AG08395 (cell line): ENCODE measurements at places on chromosomes 3 and 15.
A peak's percentile ranks its signal among the peaks of the same experiment; 100 is the strongest.

DNA sequence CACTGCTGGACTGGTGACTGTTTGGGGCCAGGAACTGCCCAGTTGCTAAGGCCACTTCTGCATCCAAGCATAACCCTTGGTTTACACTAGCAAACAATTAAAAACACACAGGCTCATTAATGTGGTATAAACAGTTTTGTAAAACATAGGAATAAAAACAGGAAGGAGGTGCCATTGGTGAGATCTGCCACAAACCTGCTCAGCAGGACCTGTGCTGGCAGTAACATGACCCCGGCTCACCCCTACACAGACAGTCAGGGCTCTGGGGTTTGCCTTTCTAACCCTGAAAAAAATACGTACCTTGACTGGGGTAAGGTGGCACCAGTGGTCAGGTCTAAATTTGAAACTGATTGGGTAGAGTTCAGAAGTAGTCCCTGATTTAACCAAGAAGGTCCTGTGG, 76.2 kb downstream of the ATP1B3 start:
- no peak for DNase-seq

DNA sequence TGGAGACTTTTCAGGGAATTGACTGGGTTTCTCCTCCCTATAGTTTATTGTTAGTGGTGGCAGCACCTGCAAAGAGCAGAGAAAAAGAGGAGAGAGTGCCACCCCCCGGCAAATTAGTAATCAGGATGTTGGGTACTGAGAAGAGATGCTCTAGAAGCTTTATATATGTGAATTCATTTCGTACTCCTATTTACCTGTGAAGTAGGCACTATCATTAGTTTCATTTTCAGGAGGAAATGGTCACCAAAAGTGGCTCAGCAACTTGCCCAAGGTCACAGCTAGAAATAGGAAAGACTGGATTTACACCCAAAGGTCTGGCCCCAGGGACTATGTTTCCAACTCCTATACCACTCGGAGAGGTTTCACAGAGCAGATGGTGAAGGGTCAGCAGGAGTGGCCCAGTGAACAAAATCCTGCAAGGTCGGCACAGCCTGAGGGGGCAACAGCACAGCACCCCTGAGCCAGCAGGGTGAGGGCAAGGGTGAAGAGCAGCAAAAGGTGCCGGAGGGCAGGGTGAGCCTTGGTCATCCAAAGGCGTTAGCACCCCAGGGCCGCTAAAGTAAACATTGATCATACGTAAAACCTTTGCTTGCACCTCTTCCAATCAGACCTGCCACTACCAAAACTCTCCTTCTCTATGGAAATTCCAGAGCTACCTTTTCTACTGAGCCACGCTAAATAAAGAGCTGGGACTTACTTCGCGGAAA, 23.6 kb downstream of the VGLL4 start:
- no peak for DNase-seq

DNA sequence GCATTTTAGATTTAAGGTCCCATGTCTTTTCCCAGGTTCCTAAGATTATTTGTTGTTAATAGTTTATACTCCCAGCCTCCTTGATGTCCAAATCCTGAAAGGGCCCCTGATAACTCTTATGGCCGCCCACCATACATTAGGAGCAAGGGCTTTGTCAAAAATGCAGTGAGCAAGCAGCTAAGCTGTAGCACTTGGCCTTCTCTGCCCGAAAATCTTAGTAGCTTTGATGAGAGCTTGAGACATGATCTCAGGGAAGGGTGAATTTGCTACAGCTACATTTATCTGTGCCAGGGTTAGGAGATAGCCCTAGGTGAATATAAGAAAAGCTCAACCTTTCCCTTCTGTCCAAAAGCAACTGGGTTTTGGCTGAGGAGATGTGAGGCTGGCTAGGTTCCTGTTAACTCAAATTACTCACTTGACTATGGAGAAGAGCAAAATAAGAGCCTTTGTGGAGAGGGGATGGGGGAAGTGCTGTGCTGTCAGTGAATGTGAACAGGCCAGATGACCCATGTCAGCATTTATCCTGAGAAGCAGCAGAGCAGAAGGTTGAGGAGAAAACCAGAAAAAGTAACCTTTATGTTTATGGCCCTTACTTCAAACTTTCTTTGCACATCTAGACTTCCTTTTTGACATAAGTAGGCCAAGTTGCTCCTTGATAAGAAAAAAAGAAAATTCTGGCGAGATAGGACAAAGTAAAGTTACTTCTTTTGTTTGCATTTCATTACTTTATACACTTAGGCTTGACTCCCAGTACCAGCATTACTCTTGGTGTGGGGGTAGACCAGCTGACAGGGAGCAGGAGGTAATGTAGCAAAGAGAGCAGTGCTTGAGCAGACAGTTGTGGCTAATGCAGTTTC, 21.1 kb downstream of the MAPK6 start:
- peak; percentile 24 for DNase-seq

DNA sequence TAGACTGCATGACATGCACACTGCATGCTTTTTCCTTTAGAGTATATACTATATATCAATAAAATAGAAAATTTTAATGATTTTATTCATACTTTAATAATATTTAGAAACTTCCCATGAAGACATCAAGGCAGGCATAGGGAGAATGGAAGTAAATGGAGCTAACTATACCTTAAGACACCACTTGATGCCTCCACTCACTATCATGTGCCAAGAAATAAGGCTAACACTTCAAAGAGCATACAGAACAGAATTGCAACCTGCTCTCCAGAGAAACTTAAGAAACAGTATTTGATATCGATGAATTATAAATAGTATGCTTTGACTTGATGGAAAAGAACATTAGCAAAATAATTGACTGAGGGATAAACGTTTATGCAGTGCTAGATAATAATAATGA, 192.6 kb upstream of the MBNL1 start:
- no peak for DNase-seq

GRCh38 chr3:182180654-182181385, 469.1 kb downstream of the SOX2 start:
- DNase-seq = no peak

DNA sequence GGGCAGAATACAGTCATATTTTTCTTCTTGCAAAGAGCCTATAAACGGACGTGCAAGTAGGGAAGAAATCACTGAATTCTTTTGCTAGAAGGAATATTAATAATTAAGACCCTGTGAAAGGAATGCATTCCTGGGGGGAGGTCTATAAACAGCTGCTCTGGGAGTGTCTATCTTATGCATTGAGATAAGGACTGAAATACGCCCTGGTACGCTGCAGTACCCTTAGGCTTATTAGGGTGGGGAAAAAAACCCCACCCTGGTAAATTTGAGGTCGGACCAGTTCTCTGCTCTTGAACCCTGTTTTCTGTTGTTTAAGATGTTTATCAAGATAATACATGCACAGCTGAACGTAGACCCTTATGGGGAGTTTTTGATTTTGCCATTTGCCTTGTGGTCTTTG, 100.0 kb upstream of the KBTBD8 start:
- DNase-seq = no peak

DNA sequence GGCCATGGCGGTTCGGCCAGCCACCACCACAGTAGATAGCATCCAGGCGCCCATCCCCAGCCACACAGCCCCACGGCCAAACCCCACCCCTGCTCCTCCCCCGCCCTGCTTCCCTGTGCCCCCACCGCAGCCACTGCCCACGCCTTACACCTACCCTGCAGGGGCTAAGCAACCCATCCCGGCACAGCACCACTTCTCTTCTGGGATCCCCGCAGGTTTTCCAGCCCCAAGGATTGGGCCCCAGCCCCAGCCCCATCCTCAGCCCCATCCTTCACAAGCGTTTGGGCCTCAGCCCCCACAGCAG, 29.5 kb downstream of the PTPN23 start:
- DNase-seq = no peak

GRCh38 chr3:13087320-13087990, 14.2 kb upstream of the IQSEC1 start:
- DNase-seq = no peak

DNA sequence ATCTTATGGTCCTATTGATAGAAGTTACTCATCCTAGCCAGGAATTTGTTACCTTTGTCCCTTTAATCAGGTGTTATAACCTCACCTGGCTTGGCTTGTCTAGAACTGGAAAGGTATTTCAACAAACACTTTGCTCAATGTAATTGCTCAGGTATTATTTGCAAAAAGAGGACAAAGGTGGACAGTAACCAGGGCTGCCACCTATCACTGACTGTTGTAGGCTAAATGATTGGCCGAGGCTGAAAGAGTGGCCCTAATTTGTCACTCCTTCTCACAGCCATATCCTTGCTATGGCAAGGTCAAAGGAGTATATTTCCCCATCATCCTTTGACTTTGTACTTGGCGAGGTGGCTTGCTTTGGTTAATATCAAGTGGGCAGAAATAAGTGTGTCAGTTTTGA, 2.7 kb upstream of the SELENOS start:
- DNase-seq = no peak

- DNase-seq = no peak
Measured at GRCh38 chr3:134380249-134380648, 6.0 kb upstream of the AMOTL2 start.

DNA sequence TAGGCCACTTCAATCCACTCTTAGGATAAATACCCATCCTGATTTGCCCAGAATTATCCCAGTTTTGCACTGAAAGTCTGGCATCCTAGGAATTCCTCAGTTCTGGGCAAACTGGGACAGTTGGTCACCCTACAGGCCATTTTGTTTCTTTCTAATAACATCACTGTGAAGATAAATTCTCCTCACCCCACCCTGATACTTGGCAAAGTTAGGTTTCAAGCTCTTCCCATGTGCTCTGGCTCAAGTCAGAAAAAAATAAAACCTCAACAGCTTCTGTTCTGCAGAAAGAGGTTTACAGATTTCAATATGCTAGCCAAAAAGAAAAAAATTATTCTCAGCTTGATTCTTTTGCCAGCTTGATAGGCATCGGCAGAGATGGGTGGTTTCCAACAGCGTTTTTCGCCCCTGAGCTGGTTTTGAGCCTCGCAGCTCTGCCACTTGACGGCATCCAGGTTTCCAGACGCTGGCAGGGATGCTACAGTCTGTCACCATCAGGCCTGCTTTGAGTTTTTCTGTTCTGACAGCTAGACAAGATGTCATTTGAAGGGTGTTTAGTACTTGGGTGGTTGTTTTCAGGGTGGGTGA, 171.4 kb downstream of the SSR3 start:
- DNase-seq = no peak

- no peak for DNase-seq
Measured at GRCh38 chr3:6785726-6786125, 75.2 kb upstream of the GRM7 start.
